ENCODE measurements at places on chromosomes 16 and 17.

DNA sequence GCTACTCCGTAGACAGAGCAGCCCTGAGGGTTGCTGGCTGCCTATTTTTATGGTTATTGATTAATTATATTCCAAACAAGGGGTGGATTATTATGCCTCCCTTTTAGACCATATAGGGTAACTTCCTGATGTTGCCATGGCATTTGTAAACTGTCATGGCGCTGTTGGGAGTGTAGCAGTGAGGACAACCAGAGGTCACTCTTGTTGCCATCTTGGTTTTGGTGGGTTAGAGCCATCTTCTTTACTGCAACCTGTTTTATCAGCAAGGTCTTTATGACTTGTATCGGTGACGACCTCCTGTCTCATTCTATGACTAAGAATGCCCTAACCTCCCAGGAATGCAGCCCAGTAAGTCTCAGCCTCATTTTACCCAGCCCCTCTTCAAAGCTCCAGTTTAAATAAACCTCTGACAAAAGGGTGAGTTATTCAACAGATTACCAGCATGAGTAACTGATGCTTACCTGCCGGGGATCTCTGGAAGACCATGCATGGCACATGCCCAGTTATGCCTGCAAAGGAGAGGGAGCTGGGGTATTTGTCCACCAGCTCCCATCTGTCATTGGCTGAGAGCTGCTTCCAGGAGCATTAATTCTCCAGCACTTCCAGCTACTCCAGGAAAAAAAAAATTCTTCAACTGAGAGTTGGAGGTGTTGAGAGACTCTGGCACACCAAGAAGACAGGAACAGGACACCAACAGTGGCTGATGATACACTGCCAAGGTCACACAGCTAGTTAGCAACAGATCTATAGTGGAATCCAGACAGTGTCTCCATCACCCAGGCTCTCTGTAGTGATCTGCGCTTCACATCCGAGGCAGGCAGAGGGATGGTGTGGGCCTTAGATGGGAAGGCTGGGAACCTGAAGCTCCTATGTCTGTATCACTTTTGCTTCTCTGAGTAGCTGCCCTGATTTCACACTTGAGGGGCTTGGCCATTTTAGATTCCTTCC is 36.6 kb upstream of the IL21R start:
- DNase-seq: no peak

DNA sequence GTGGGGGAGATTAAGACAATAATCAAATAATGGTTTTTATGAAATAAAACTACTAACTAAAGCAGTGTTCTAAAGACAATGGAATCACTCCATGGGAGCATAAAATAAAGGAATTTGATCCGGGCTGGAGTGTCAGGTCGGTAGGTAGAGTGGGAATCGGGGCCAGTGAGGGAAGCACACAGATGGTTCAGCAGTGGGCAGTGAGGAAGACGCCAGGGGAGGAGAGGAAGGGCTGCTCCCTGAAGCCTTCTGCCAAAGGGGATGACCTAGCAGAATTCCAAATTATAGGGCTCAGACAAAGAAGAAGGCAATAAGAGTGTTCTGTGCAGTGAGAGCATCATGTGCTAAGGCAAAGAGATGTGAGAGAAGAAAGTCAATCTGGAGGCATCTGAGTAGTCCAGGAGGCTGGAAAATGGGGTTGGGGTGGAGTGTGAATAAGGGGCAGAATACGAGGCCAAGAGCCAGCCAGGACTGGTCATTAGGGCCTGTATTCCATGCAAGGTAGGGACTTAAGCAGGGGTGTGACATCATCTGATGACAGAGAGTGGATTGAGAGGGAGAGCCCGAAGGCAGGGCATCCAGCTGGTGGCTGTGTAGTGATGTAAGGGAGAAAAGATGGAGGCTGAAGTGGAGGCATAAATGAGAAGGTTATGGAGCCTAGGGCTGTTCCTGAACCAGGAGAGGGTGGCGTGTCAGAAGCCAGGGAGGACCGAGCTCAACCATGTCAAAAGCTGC is 137.6 kb downstream of the COPRS start:
- DNase-seq: no peak

GRCh38 chr17:43790311-43790940 is 10.2 kb downstream of the CFAP97D1 start:
- no peak for DNase-seq

DNA sequence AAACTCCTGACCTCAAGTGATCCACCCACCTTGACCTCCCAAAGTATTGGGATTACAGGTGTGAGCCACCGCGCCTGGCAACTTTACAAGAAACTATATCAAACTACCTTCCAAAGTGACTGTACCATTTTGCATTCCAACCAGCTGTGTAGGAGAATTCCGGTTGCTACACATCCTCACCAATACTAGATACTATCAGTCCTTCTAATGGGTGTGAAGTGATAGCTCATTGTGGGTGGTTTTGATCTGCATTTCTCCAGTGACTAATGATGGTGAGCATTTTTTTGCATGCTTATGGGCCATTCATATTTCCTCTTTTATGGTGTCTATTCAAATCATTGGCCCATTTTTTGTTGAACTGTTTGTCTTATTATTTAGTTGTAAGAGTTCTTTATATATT is 37.7 kb downstream of the SCNN1B start:
- no peak for DNase-seq

DNA sequence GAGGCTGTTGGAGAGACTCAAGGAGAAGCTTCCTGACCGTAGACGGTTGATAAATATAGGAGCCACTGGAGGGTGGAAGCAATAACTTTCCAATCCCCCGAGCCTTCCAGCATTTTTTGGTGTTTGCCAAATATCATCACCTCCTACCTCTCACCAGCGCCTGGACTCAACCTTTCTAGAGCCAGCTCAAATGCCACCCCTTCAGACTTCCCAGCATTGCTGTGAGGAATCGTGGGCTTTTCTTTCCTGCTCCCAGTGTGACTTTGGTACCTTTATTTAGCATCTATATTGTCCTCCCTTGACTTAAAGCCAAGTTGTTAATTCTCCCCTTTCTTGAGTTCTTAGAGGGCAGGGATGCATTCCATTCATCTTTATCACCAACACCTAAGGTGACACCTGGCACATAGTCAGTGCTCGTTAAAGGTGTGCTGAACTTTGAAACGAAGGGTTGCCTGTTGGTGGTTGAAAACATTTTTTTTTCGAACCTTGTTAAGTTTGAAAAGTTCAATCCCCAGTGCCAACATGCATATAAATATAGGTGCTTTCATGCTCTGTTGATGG is 35.3 kb upstream of the CCR7 start:
- no peak for DNase-seq

- DNase-seq: no peak
Measured at GRCh38 chr16:4003576-4003975, 112.7 kb downstream of the ADCY9 start.

DNA sequence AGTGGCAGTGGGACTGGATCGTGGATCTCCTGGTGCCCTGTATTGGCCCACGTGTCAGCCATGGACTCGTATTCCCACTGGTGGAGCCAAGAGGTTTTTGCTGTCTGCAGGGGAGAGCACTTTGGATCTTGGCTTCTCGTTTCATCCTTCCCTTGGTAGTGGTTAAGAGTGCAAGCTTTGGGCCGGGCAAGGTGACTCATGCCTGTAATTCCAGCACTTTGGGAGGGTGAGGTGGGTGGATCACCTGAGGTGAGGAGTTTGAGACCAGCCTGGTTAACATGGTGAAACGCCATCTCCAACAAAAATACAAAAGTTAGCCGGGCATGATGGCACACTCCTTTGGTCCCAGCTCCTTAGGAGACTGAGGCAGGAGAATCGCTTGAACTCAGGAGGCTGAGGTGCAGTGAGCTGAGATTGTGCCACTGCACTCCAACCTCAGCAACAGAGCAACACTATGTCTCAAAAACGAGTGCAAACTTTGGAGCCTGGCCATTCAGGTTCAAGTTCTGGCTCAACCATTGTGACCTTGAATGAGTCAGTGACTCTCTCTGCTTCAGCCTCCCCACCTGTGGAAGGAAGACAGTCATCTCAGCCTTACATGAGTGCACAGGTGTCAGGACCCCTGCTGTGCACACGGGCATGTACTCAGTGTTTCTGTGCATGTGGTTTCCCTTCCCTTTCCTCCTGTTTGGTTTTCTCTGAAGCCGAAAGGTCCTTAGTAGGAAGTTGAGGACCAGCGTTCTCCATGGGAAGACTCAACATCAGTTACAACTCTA is 57.4 kb downstream of the PLCG2 start:
- no peak for DNase-seq

GRCh38 chr17:40105861-40106759 is 5.7 kb upstream of the NR1D1 start:
- no peak for DNase-seq

DNA sequence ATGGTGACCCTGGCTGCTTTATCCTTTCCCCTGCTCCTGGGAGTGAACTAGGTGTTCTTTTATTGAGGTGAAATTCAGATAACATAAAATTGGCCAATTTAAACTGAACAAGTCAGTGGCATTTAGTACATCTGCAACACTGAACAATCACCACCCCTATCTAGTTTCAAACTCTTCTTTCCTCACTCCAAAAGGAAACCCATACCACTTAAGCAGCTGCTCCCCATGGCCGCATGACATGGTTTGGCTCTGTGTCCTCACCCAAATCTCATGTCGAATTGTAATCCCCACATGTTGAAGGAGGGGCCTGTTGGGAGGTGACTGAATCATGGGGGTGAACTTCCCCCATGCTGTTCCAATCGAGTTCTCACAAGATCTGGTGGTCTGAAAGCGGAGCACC is 154.1 kb downstream of the STX8 start:
- no peak for DNase-seq

DNA sequence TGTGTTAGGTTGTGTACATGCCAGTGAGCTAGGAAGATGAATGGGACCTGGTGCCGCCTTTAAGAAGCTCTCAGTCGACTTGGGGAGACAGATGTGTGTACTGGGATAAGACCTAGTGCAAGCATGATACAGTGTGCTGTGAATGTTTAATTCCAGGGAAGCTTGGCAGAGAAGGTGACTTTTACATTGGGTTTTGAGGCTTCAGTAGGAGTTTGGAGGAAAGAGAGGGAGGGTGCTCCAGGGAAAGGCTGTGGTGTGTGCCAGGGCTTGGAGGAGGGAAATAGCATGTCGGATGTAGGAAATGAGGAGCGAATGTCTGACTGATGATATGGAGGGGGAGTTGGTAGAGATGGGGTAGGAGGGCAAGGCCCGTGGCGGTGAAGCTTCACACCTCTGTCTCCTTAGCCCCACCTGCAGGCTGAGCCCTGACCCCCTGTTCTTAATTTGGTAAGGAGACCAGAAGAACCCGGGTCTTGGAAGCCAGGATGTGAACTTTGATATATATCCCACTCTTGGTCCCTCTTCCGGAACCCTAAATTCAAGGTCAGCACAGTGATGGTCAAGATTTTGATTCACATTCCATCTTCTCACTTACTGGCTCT is 76.6 kb downstream of the PLCG2 start:
- no peak for DNase-seq

GRCh38 chr16:56610017-56610608 is 1.7 kb downstream of the MT2A start:
- DNase-seq: no peak

DNA sequence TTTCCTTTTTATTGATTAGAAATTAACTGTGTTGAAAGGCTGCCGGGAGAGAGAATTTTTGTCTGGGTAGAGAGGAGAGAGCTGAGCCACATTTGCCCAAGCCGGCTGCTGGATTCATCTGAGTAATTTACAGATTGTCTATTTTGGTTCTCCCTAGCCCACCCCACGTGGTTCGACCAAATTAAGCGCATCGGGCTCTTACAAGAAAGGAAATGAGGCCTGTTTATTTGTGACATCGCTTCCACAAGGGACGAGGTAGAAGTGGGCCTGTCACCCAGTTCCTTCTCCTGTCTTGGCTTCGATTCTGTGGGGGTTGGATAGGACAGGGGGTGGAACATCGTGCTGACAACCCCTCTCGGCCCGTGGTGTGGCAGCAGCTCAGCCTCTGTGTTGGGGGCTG is 42.9 kb downstream of the SYT17 start:
- no peak for DNase-seq

- DNase-seq: no peak
Measured at GRCh38 chr17:53218723-53219122, 604.0 kb upstream of the KIF2B start.

DNA sequence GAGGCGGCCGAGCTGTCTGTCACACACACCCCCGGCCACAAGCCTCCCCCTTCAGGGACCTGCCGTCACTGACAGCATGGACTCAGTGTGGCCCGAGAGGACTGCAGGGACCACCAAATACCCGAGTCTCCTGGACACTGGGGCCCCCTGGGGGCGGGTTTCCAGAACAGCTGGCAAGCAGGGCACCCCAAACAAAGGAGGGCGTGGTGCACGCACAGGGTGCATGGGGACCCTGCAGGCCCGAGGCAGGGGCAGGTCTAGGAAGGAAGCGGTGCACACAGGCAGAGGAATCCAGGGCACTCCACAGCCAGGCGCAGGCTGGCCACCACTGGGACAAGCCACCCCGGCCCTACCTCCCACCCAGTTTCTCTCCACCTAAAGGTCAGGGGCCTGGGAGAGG is 28.7 kb upstream of the ENPP7 start:
- DNase-seq: no peak

GRCh38 chr16:21611556-21612384 is 12.4 kb downstream of the METTL9 start:
- DNase-seq: no peak

DNA sequence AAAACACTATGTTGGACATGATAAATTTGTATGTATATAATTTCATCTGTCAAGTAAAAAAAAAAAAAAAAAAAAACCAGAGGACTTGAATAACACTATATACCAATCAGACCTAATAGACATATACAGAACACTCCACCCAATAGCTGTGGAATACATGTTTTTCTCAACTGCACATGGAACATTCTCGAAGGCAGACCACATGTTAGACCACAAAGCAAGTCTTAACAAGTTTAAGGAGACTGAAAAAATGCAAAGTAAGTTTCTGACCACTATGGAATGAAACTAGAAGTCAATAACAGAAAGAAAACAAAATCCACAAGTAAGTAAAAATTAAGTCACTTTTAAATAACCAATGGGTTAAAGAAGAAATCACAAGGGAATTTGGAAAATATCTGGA is 8.4 kb upstream of the CNTNAP4 start:
- no peak for DNase-seq

DNA sequence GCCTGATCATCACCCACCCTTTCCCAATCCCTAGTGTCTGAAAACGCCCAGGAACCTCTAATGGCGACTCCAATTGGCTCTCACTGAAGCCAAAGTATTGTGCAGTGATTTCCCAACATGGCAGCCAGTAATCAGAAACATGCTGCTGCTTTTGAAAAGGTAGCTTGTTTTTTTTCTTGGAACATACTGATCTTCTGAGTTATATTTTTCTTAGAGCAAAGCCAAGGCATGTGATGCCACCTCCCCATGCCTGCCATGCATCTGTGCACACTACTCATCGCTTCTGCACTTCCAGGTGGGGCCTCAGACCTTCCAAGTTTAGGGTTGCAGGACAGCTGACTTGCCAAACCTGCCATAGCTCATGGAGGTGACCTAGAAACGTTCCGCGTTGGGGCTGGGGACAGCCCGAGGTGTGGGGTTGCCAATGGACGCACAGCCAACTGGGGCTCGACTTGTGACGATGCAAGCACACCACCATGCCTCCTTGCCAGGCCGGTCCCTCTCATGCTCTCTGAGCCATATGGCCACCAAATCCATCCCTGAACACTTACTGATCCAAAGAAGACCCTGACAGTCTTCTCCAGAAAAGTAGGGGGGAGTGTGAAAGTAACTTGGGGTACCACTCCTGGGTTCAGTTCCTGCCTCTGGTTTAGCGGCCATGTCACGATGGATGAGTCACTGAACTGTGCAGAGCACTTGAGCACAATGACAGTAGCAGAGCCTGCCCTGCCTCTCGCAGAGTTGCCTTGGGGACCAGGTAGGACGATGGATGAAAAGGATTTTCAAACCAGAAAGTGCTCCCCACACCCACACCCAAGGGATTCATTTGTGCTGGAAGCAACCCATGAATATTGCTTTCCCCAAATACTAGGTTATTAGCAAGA is 155.7 kb downstream of the CCDC182 start:
- DNase-seq: no peak

- DNase-seq: no peak
Measured at GRCh38 chr16:54165912-54166865, 120.4 kb downstream of the IRX3 start.
